ENCODE measurements at places on chromosomes 7 and 10. TPM values are rescaled to one million over a fixed set of nuclear protein-coding genes. Genes with fewer than 3 reads are reported as not detected.

- DNase-seq = no peak
Measured at GRCh38 chr10:104333032-104333727, 5.1 kb downstream of the ITPRIP start.

GRCh38 chr10:14837003-14837756 is 657 bp downstream of the CDNF start:
- DNase-seq = no peak

Gene UTF1
- total RNA-seq = not detected

GRCh38 chr10:86597306-86597705 is 57.0 kb upstream of the OPN4 start:
- DNase-seq = no peak

- DNase-seq = no peak
Measured at GRCh38 chr10:125827133-125827532, 3.8 kb downstream of the BCCIP start.

Gene GNGT1
- not detected for total RNA-seq

Gene ELFN1
- total RNA-seq = 3.6 TPM

- no peak for DNase-seq
Measured at GRCh38 chr7:154965014-154965413, 37.9 kb downstream of the PAXIP1 start.

Gene SLC16A12
- 5.7 TPM for total RNA-seq
